ENCODE measurements at places on chromosomes 12 and 14.

DNA sequence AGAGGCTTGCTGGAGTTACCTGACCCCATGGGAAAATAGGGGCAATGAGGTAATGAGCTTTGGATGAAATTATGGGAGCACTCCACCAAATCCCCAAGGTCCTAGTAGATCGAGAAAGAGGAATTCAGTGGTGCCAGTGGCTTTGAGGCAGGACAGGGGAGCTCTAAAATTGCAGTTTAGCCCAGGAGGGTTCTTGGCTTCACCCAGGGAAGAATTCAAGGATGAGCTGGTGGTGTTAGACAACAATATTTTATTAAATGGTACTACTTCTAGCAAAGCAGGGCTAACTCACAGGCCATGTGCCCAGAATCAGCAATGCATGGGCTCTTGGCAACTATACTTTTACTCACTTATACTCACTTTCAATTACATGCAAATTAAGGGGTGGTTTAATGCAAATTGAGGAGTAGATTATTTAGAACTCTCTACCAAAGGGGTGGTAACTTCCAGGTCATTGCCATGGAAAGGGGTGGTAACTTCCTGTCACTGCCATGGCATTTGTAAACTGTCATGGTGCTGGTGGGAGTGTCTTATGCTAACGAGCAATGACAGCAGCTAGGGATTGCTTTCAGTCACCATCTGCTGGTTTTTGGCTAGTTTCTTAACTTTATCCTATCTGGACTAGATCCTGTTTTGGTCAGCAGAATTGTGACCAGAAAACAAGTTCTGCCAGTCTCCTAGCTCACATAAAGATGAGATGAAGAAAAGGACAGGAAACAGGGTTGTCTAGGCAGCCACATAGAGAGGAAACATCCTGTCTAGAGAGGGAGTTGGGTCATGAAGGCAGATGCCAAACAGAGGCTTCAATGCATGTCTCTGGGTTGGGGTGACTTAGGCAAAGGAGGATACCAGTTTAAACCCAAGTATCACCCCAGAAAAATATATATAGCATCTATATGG, 64.7 kb downstream of the ZNF641 start:
- DNase-seq, result no peak

DNA sequence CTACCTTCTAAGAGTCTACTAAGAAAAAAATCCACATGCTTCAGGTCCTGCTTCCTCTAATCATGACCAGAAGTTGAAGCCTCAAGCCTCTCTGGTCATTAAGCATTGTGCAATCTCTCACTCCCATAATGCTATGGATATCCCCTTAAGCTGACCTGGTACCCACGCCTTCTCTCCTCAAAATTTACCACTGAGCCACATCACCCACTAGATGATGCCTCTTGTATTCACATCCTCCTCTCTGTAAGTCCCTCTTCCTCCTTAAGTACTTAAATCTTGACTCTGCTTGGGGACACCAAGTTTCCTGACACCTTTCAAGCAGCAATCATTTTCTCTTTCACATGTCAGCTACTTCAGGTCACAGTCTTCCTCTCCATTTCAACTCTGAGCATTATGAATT, 9.8 kb downstream of the GALNT4 start:
- DNase-seq, result no peak

- DNase-seq, result no peak
Observed at GRCh38 chr14:37869633-37870032, 274.2 kb downstream of the TTC6 start.

- DNase-seq, result no peak
Observed at GRCh38 chr12:93889516-93890212, 212.5 kb downstream of the CRADD start.

DNA sequence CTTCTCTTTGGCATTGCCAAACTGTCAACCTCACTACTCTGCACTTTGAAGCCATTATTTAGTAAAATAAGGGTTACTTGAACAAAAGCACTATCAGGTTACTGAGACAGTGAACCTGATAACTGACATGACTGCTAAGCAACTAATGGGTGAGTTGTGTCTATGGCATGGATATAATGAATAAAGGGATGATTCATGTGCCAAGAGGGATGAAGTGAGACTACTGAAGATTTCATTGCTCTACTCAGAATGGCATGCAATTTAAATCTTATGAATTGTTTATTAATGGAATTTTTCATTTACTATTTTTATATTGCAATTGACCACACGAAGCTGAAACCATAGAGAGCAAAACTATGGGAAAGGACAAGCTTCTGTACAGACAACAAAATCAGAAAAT, 74.4 kb downstream of the CEP128 start:
- no peak for DNase-seq

DNA sequence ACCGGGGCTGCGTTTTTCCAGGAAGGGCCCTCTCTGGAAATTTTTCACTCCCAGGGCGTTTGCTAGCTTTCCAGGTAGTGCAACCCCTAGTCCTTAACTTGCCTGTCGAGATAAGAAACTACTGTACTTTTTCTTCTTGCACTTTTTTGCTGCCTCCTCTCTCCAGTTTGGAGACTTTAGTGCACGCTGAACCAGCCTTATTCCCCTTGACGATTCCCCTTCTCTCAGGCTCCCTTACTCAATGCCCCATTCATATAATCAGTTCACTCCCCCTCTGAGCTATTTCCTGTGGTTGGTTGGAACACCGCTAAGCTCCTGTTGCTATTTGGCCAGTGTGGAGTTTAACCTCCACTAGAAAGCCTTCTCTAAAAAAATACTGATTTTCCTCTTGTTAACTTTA, 682 bp downstream of the CREBL2 start:
- no peak for DNase-seq

Data from esophagus squamous epithelium (tissue), 5 donors.